ENCODE measurements at places on chromosomes 7 and 10.

DNA sequence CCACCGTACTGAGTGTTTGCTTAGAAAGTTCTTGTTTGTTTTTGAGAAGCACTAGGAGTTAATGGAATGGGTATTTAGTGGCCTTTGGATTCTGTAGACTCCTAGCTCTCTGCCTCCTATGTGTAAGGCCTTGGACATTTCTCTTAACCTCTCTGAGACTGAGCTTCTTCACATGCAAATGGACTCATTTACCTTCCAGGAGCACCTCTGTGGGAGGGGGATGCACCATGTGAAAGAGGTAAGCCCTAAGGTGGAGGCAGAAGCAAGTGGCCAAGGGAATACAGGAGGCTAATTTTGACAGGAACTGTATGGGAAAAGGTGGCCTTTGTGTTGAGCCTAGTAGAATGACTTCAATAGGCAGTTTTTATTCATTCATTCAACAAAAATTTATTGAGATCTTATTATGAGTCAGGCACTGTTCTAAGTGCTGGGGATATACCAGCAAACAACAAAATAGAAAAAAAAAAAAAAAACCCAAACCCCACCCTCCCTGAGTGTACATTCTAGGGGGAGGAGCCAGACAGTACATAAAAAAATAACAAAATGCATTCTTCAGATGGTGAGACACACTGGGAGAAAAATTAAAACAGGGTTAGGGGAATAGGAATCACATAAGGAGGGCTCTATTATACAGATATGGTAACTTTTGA, 9.2 kb upstream of the EPHA1 start:
- DNase-seq, result no peak

DNA sequence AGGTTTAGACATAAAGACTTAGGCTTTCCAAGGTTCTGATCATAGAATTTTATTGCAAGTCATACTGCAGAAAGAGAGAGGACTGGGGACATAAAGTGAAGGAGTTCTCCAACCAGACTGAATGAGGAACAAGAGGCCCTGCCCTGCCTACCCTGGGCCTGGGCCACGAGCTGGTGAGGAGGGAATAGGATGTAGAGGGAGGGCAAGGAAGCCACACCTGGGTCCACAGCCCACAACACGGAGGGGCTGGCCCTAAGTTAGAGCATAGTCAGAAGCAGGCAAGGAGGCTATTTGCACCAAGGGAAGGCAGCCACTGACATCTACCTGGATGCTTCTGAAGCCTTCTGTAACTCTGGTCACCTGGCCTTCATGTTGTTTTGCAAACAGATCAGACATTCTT, 82.2 kb upstream of the CXCL12 start:
- DNase-seq, result no peak

DNA sequence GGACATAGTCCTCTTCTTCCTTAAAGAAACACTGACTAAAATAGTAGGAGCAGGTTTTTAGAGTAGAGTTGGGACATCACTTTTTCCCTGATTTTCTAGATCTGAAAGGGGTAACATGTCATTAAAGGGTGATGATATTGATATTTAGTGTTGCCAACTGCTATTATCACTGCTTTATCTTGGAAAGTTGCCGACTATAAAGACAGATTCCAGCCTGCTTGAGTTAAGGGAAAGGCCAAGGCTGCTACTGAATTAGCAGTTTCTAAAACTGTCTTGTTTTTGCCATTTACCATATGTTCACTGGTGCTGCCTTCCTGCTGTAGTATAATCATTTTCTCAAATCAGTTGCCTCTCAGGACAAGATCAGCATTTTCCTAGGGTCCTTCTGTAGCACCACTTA, 29.7 kb downstream of the AP3M1 start:
- no peak for DNase-seq

DNA sequence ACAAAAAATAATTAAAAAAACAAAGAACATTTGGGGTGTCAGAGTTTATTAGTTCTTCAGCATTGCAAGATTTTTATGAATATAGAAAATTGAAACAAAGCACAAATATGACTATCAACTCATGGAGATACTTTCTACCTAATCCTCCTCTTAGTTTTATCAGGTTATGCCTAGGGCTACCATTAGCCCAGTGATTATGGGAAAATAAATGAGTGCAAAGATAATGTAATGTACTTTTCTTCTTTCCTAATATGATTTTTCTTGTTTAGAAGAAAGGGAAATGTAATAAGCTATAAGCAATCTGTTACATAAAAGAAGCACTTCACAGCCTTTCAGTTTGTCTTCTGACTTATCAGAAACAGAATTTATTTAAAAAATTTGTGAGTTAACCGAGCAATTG, 676.8 kb downstream of the SORCS1 start:
- DNase-seq, result no peak

DNA sequence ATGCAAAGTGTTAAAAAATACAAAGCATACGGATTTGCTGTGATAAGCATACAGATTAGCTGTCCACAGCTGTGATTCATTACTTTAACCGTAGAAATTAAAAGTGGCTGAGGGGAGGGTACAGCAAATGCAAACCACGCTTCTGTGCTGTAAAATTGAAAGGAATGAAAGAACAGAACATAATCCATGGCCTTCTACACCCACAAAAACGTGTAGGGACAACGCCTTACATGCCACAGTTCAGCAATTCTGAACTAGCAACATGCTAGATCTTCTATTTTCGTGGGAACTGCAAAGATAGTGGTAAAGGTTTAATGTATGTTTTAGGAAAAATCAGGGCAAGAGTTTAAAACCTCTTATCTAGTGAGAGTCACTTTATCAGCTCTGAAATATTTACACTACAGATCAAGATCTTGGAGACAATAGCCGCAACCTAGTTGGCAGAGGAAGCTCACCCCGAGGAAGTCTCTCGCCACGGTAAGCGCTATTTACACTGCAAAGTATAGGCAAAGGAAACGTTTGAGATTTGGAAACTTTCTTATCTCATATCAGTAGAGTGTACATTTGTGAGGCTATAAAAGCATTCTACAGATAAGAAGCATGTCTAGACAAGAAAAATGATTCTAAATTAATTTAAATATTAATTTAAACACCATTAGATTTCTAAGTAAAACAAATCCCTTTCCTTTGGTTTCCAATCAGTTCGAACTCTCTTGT, 193.6 kb downstream of the MLLT10 start:
- peak; percentile 11 for DNase-seq

DNA sequence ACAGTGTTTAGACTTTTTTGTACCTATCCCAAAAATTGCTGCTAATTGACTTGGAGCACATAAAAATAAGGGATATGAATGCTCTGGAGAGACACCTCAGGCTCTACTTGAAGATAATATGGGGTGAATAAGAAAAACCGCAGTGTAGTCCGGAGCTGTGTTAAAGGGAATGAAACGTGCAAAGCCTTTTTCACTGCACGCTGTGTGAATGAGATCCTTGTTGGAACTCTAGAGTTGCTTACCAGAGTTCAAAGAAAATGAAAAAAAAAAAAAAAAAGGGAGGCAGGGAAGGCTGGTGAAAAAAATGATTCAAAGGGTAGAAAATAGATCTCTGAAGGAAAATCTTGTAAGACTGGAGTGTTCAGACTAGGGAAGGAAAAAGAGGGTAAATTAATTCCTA, 226.6 kb downstream of the LRMDA start:
- DNase-seq, result no peak

DNA sequence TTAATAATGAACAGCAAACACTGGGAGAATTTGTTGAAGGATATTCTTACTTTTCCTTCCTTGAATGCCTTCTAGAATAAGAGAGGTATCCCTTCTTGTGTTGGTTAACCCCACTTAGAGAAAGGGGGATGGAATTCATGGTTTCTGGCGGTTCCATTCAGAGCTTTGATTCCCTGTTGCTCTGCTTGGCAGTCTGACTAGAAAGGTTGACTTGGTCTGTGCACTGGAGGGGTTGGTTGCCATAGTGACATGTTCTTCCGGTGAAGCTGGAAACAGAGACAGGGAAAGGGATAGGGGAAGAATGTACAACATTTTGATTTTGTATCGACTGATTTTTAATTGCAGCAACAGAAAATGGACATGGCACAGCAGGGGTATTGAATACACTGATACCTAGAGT, 2.5 kb downstream of the TMEM178B start:
- no peak for DNase-seq

DNA sequence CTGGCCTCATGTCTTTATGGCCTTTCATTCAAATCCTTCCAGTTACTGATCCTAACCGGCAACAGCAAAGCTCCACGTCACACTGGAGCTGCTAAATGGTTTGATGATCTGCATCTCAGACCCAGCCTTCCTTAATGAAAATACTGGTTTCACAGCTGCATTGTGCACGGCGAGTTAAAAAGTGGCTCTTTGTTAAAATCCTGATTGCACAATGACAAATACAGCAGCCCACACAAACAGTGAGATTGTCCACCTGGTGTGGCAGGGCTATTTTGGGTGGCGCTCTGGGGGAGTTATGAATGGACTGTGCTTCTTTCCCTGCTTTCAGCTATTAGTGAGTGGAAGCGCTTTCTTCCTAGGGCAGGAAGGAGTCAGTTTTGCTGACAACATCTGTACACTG, 63.4 kb upstream of the C1QL3 start:
- DNase-seq, result no peak

DNA sequence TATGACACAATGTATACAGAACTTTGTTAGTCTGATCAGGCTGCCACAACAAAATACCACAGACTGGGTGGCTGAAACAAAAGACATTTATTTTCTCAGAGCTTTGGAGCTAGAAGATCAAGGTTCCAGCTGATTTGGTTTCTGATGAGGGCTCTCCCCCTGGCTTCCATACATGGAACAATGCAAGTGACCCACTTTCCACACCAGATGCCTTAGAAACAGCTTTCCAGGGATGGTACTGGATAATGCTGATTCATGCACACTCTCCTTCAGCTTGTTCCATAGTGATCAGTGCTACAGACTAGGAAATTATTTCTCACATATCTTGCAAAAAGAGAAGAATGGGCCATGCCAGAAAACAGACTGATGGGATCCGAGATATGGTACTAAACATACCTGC, 1274.9 kb upstream of the SORCS1 start:
- no peak for DNase-seq

DNA sequence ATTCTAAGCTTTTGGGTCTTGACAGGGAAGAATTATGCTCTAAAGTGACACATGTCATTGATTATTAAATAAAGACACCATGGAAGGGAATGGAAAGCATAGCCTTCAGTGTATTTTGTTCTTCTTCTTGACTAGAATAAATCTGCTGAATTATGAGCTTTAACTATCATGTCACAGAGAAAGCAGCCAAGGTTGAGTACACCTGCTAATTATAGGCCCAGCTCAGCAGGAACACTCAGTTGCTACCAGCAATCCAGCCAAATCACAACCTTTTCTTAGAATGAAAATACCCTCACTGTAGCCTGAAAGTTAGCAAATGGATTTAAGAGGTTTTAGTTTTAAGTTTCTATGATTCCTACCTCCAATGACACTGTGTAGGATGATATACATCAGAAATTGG, 225.3 kb upstream of the RHOBTB1 start:
- no peak for DNase-seq

DNA sequence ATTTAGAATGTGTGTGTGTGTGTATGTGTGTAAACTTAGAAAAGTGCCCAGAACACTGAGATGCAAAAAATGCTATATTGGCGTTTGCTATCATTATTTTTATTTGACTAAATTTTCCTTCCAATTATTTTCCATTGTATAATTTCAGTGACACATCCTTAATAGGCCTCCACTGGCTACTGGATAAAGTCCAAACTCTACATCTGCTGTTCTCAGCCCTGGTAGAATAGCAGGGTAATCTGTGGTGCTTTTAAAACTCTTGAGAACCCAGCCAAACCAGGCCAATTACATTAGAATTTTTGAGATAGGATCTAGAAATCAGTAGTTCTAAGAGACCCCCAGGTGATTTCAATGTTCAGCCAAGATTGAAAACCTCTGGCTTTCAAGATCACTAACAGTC, 66.4 kb downstream of the ZNF503 start:
- DNase-seq, result no peak

GRCh38 chr10:80272793-80273522, 16.5 kb downstream of the MAT1A start:
- no peak for DNase-seq

- no peak for DNase-seq
Observed at GRCh38 chr7:113790025-113790424, 128.8 kb downstream of the PPP1R3A start.

DNA sequence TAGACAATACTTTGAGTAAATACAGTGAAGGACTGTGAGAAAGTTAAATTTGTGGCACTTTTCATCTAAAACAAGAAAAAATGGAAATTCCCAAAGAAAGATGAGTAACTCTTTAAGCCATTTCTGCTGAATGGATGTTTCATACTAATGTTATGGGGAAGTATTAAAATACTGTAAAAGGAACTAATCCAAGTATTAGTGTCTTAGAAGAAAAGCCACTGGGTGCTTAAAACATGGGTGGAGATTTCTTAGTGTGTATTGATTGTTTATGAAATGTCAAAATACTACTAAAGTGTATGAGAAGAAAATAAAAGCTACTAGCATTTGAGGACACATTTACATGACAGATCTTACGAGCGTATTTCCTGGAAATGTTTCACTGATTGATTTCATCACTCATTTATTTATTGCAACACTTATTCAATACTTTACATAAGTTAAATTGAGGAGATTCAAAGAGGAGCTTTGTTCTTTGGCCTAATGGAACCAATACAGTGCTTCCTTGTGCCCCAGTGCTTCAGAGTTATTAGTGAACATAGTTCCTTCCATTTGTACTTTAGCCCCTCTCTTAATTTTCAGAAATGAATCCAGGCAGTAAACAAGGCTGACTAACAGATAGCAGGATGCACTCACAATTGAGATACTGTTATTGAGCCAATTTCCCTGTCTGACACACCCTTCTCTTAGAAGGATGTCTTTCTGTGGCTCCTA, 155.5 kb upstream of the AHR start:
- DNase-seq, result no peak

DNA sequence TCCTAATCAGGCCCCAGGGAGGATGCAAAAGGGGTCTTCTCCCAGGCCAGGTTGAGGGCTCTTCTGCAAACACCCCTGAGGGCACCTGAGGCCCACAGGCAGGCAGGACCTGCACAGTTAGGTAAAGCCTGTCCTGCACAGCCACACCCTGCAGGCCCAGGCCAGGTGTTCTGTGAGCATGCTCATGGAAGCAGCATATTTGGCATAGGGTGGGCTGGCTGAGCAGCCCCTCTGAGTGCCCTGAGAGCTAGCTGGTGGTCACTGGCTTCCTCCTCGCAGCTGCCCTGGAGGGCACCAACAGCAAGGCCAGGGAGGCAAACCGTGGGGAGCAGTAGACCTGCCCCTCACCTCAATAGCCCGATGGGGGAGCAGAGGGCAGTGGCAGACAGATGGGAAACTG, 3.7 kb upstream of the RET start:
- no peak for DNase-seq

- DNase-seq, result no peak
Observed at GRCh38 chr10:17348011-17348500, 106.3 kb downstream of the ST8SIA6 start.

GRCh38 chr10:125482108-125482507, 200.9 kb downstream of the TEX36 start:
- no peak for DNase-seq
